ENCODE measurements at places on chromosomes 5 and 9.

GRCh38 chr9:92769990-92770359 lies 5.3 kb upstream of the BICD2 start:
- no peak for DNase-seq

DNA sequence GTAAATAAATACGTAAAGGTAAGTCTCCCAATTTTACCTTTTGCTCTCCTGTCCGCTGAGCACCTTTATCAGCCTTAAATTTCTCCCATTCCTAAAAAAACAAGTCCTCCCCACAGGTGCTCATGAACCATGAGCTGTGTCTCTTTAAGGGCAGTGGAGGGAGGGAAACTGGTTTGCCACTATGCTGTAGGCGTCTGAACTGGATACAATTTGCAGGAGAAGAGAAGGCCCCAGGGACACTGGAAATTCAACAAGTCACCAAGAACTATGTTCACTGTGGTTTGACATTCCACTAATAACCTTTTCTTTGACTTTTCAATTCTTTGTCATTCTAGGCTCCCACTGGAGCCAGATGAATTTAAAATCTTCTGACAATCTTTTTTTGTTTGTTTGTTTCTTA lies 72.2 kb downstream of the LHFPL2 start:
- no peak for DNase-seq

DNA sequence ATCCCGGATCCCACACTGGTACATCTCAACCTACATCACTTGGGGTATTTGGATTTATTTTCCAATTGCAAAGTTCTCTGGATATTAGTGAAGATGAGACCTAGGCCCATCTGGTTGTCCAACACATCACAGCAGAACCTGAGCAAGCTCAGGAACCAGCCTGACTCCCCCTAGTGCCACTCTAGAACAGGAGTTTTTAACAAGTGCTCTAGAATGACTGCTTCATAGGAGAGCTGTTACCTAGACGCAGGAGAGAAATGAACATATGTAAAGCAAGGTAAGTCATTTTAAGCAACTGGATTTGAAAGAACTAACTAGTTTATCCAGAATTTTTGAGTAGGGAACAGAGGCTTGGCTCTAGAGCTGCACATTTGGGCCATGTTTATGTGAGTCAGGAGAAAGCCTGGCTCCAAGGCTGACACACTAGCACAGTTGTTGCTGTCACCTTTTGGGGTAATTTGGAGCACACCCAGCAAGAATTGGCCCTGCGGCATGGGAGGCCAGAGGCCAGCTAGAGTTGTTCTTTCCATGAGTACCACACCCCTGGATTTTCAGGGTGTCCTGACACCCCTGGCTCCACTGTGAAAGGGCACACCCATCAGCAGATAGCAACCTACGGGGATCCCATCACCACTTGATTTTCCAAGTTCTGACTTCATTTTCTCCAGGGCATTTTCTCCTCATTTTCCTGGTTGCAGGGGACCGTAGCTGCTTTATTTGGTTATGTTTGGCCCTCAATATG lies 110.9 kb upstream of the LPAR1 start:
- no peak for DNase-seq

- no peak for DNase-seq
Measured at GRCh38 chr5:105504-106070, 13.6 kb downstream of the PLEKHG4B start.

GRCh38 chr5:6399980-6400910 lies 21.9 kb upstream of the MED10 start:
- DNase-seq = no peak

- DNase-seq = no peak
Measured at GRCh38 chr9:32004431-32005076, 379.9 kb upstream of the ACO1 start.

DNA sequence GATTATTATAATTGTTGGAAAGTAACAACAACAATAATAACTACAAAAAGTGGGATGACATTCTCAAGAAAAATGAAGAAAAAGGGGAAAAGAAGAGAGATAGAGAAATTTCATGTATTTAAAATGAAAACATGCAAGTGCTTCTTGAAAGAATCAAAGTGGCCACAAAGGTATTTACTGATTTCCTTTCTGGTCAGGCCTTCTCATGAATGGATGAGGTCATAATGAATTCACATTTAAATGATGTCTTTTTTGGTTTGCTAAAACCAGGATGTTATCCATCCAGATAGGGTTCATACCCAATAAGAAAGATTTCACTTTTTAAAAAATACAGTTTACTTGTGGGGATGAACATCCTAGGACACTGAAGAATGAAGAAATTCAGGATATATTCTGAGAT lies 446.4 kb upstream of the PTGER4 start:
- DNase-seq = no peak

DNA sequence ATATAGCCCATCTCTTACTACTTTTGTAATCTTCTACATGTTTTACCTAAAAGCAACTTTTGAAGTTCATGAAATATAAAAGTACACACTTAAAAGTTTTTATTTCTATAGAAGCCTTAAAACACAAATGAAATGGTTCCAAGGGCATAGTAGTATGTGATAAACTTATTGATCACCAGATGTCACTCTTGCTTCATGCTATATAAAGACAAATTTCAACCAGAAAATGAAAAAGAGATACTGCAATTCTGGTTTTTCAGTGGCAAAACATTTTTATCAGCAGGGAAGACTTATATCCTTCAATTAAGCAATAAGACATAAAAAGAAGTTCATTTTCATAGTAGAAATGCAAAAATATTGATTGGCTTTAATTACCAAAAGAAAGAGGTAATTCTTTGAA lies 69.4 kb upstream of the FBXL17 start:
- no peak for DNase-seq

GRCh38 chr5:145407300-145408047 lies 427.7 kb downstream of the PRELID2 start:
- no peak for DNase-seq

- no peak for DNase-seq
Measured at GRCh38 chr5:151234476-151235238, 10.8 kb upstream of the CCDC69 start.
